ENCODE measurements at places on chromosomes 3 and 15.

DNA sequence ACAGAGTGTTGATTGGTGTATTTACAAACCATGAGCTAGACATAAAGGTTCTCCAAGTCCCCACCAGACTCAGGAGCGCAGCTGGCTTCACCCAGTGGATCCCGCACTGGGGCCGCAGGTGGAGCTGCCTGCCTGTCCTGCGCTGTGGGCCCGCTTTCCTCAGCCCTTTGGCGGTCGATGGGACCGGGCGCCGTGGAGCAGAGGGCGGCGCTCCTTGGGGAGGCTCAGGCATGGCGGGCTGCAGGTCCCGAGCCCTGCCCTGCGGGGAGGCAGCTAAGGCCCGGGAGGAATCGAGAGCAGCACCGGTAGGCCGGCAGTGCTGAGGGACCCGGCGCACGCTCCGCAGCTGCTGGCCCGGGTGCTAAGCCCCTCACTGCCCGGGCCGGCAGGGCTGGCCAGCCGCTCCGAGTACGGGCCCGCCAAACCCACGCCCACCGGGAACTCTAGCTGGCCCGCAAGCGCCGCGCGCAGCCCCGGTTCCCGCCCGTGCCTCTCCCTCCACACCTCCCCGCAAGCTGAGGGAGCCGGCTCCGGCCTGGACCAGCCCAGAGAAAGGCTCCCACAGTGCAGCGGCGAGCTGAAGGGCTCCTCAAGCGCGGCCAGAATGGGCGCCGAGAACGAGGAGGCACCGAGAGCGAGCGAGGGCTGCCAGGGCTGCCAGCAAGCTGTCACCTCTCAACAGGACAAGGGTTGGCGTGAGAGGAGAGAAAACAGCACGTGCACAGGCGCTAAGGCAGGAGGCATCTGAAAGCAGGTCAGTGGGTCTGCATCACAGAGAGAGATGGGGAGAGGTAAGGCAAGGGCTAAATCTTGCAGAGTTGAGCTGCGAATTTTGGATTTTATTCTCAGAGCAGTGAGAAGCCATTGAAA lies 5.9 kb upstream of the EPB42 start:
- no peak for DNase-seq

- DNase-seq = no peak
These were observed 2.6 kb downstream of the RBMS3 start for GRCh38 chr3:29283231-29284119.

DNA sequence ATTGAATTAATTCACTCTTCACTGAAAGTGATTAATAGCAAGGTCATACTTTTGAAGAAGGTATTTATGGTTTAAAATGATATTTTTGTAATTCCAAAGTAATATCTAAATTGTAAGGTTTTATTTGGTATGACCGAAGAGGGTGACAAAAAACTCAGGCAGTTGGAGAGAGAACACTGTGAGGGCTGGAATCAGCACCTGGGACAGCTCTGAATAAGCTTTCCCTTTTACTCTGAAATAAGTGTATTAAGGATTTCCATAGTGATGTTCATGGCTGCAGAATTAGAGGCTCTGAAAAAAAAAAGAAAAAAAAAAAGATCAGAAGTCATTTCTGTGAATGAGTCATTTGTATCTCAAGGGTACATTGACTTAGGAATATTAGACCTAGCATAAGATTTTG lies 299.5 kb downstream of the IL5RA start:
- peak; percentile 5 for DNase-seq

DNA sequence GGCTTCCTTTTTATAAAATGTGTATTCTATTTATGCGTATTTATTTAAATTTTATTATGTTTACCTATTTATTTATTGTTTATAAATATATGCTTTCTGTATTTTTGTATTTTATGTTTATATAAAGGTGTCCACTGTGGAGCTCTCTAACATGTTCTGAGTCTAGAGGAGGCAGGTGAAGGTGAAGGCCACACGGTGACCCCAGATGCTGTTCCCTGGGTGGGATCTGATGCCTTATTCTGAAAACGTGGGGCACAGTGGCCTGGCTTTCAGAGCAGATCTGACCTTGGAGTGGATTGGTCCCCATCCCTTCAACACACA lies 104.7 kb upstream of the SLC7A14 start:
- DNase-seq = no peak

DNA sequence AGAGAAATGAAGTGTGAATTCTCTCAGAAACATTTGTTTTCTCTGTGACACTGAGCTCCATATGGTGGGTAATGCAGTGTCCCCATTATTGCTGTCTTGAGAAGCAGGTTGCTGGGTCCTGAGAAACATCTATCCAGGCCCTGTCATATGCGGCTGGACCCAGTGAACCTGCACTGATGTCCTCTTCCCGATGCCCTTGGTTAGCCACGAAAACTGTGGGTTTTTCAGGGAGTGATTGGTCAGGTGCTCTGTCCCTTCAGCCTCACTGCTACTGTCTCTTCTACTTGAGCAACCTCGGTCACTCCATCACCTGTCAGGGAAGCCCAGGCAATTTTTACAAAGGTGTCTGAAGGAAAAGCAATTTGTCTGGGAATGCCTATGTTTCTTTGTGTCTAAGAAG lies 77.0 kb downstream of the SLC7A14 start:
- DNase-seq = no peak

- DNase-seq = no peak
These were observed 368.0 kb downstream of the NAALADL2 start for GRCh38 chr3:175227126-175227525.

GRCh38 chr3:99678023-99678422 lies 39.6 kb downstream of the COL8A1 start:
- DNase-seq = no peak

GRCh38 chr15:80512726-80513660 lies 108.8 kb downstream of the ARNT2 start:
- no peak for DNase-seq

DNA sequence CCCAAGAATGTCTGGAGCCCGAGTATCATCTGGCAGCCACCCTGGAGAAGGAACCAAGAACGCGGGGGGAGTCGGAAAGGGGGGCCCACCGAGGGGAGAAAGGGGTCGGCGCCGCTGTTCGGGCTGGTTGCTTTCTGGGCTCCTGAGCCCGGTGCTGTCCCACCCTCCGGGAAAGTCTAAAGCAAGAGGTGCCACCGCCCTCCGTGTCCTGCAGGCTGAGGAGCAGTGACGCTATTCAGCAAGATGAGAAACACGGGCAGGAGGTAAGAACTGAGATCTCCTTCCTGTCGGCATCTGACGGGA lies 234.8 kb downstream of the XXYLT1 start:
- DNase-seq = no peak

DNA sequence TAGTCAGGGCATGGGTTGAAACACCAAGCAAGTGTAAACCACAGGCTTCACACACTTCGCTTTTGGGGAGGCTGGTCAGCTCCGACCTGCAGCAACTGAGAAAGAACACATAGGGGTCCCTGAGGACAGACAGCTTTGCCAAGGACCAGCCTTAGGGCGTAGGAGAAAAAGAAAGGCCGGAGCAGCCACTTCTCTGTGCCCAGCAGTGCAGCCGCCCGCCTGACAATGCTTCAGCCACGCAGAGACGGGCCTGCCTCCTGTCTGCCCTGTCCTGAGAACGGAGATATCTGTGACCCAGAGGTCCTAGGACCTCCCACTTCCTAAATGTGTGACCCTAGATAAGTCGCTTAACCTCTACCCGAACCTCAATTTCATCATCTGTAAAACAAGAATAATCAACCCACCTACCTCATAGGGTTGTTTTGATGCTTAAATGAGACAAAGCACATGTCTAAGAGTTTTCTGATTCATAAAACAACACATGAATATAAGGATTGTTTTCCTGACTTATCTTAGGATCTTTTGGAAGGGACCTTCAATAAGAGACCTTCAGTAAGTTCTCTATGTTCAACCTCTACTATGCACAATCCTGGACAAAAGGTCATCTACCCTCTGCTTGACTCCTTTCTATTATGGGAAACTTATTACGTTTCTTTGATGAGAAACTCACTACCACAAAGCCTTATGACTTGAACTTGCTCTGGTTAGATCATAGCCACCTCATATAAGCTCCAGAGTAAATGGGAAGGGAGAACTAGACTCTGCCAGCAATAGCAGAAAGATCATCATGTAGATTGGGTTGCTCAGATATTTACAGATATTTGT lies 32.9 kb upstream of the RFTN1 start:
- DNase-seq = no peak

DNA sequence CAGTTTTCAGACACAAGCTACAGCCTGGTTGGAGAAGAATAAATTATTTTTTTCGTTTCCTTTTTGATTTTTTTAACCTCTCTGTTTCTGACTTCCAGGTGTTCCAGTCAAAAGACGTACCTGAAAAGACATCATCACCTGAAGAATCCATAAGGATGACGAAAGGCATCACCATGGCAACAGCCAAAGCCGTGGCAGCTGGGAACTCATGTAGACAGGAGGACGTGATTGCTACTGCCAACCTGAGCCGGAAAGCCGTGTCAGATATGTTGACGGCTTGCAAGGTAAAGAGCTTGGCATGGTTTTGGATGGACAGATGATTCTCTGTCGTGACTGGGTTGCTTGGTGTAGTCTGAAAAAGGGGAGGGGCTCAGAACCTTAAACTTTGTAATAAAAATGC lies 237.0 kb upstream of the TPM1 start:
- no peak for DNase-seq

DNA sequence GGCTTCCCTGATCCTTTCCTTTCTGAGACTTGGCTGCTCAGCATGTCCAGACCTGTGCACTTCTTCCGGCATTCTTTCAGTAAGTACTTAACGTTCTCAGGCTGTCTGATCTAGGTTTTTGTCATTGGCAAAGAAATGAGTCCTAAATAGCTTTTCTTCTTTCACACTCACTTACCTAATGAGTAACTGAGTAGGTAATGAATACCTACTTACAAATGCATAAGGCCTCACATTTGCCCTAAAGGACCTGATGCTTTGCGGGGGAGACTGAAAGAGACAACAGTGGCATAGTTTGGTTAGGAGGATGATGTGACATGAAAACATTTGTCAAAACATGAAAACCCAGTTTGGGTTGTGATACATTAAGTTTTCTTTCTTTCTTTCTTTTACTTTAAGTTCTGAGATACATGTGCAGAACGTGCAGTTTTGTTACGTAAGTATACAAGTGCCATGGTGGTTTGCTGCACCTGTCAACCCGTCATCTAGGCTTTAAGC lies 516.7 kb upstream of the CFAP20DC start:
- DNase-seq = no peak

GRCh38 chr3:189563853-189564563 lies 67.2 kb upstream of the TP63 start:
- no peak for DNase-seq

DNA sequence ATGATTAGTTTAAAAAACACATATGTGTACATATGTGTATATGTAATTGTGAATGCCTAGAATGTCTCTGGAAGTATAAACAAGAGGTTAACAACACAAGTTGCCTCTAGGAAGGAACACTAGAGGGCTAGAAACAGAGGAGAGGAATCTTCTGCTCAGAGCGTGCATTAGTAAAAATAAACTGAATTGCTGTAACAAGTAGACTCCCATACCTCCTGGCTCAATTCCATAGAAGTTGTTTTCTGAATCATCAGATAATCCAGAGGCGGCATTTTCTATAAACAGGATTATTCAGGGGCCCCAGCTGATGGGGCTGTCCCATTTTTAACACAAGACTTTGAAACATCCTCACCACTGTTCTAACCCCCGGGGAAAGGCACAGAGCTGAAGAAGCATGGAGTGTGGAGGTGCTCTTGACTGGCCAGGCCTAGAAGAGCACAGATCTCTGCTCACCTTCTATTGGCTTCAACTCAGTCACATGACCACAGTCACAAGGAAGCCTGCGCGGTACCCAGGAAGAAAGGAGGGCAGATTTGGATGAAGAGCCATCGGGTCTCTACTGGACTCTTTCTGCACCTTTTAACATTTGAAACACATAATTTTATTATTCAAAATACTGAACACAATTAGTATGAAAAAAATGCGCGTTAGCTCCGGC lies 145.7 kb downstream of the TLE3 start:
- DNase-seq = no peak

GRCh38 chr3:140628606-140629005 lies 49.3 kb upstream of the TRIM42 start:
- no peak for DNase-seq

- no peak for DNase-seq
These were observed 23.8 kb downstream of the TMEM45A start for GRCh38 chr3:100516232-100516631.

- no peak for DNase-seq
These were observed 55.8 kb upstream of the MYO5C start for GRCh38 chr15:52351206-52351908.

DNA sequence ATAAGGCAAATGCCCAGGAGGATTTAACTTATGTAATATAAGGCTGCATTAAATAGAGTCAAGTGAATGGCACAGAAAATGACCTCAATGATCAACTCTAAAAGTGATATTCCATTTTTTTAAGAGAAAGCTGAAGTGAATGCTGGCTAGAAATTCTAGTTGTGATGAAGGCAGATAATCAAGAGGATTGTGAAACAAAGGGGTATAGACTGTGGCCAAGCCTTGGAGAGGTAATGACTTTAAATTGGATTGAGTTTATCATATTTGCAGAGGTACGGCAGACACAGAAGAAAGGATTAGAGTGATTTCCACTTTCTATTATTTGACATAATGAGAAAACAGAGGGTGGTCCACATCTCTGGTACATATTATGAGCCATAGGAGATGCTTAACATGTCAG lies 269.2 kb downstream of the MECOM start:
- no peak for DNase-seq

GRCh38 chr15:96625256-96625655 lies 294.8 kb downstream of the NR2F2 start:
- no peak for DNase-seq

DNA sequence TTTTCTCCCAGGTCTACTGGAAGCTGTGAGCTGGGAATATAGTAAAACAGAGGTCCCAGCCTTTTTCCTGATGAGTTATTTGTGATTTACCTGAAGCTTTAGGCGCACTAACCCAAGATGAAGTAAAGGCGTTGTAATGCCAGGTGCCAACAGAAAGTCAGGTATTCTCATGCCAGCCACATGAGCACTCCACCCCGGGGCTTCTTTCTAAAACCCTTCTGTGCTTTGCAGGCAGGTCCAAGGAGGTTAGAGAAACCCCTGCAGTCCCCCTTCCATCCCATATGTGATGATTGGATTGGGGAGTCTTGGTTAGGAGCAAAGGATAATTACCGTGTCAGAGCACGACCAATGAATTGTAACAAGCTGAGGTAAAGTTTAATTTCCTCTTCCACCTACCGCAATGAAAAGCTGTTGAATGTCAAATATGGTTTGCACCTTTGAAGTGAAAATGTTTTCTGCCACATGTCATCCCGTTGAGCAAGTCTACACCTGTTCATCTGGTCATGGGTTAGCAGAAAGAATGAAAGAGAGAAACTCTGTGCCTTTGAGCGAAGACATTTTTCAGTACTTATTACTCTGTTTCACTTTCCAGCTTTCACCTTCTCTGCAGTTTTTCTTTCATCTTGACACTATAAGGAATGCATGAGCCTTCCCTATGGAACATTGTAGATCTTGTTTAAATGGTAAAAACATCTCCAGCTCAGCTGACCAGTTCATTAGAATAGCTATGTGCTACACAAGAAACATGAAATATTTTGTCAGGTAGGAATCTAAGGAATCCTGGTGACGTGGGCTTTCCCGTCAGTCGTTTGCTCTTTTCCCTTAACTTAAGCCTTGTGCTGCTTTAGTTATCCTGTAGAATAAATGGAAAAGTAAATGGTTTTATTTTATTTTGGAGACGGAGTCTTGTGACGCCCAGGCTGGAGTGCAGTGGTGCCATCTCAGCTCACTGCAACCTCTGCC lies 204.6 kb upstream of the IL12A start:
- DNase-seq = no peak

All from iPS-NIHi11 (cell line).